ENCODE measurements at places on chromosomes 3 and 15. TPM values are rescaled to one million over a fixed set of nuclear protein-coding genes. Genes with fewer than 3 reads are reported as not detected.

DNA sequence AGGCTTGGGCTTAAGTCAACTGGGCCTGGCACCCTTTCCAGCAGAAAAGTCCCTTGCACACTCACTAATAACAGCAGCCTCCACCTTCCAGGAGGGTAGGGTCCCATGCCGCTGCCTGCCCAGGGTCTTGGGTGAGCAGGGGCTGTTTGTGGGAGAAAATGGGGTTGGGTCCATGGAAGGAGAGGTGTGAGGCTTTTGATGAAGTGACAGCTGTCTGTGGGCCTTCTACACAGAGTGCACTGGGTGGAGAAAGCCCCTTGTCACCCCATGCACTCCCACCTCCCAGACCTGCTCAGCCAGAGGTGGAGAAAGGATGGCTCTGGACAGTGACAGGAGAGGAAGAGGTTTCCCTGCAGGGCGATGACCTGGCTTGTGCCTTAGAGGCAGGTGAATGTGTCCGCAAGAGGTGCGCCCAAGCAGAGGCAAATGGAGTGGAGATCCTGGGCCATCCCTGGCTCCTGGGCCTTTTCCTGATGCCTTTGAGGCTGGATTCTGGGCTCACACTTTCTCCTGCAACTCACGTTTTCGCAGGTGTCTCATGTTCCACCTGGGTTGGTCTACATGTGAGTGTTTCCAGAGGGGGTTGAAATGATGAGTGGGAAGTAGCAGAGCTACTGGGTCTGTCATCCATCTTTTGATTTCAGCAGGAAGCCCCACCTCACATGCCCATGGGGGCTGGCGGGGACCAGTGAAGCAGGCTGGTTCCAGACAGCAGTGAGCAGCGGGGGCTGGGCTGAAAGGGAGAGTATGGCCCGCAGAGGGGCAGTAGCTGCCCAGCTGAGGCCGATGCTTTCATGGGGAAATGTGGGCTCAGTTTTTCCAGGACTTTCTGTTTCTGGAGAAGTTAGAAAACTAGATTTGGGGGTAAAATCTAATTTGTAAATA is 85.2 kb upstream of the PRR23E start:
- DNase-seq: no peak
- no peaks in the 10 kb centered on the region for H3K4me1 ChIP-seq
- no peak overlapping the region for H3K27ac ChIP-seq
- H3K27me3 ChIP-seq: no peaks in the 10 kb centered on the region
- H3K4me3 ChIP-seq: no peak overlapping the region

GRCh38 chr3:112775011-112775742 is 71.5 kb downstream of the CD200R1L start:
- H3K36me3 ChIP-seq: no peaks in the 10 kb centered on the region
- H3K4me1 ChIP-seq: no peaks in the 10 kb centered on the region
- H3K27me3 ChIP-seq: no peaks in the 10 kb centered on the region
- no peak for DNase-seq
- H3K27ac ChIP-seq: no peak overlapping the region
- H3K4me3 ChIP-seq: no peak overlapping the region

The NDN gene
- total RNA-seq: not detected

The CCR8 gene
- total RNA-seq: not detected

The CCDC54 gene
- total RNA-seq: not detected

The NPAP1 gene
- not detected for total RNA-seq

GRCh38 chr3:196431181-196432136 is 768 bp downstream of the UBXN7 start:
- peaks cover 2% of the 10 kb centered on the region for H3K36me3 ChIP-seq
- peaks cover 6% of the 10 kb centered on the region for H3K4me1 ChIP-seq
- H3K27me3 ChIP-seq: no peaks in the 10 kb centered on the region

- no peaks in the 10 kb centered on the region for H3K27me3 ChIP-seq
- no peak overlapping the region for H3K4me3 ChIP-seq
- no peak overlapping the region for H3K27ac ChIP-seq
- H3K36me3 ChIP-seq: no peaks in the 10 kb centered on the region
- DNase-seq: peak; percentile 69
Observed at GRCh38 chr15:71780115-71780976, 30.0 kb upstream of the NR2E3 start.
